ENCODE measurements at places on chromosomes 11 and 22.

- DNase-seq, result no peak
Measured at GRCh38 chr22:26970809-26971394, 313.5 kb downstream of the MIAT start.

DNA sequence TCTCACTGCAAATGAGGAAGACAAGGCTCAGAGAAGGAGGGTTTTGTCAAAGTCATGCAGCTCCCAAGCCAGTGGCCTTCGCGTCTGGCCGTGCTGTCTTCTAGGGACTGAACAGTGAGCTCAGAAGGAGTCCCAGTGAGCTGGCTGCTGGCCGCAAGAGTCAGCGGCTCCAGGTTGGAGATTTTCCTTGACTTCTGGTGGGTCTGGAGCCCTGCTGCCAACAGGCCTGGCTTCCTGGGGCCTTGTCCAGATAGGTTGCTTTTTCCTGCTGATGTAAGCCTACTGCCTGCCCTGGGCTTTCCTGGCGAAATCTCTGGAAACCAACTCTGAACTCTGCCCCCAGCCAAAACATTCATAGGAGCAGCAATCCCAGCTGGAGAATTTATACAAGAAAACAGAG lies 272.7 kb upstream of the CADM1 start:
- DNase-seq, result no peak

- DNase-seq, result no peak
Measured at GRCh38 chr11:16890442-16890841, 123.8 kb downstream of the PLEKHA7 start.

DNA sequence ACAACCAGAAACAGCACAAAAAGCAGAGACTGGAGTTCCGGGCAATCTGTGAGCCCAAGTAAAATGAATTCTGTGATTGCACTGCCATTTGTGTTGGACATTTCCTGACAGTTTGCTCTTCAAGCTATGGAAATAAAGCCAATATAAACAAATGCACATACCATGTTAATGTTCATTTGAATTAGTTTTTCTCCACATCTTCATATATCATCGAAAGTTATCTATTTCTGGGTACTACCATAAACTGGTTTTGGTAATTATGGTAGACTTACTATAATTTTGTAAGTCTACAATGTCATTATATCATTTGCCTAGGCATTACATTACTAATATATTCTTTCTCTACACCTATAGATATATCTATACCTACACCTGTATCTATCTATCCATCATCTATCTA lies at the start of gene OR5M11:
TSS of gene OR5M11 (minus strand) at position 101 of the 400 bp plus-strand sequence. CDS start at position 101, 0 bp downstream.
- DNase-seq, result no peak

DNA sequence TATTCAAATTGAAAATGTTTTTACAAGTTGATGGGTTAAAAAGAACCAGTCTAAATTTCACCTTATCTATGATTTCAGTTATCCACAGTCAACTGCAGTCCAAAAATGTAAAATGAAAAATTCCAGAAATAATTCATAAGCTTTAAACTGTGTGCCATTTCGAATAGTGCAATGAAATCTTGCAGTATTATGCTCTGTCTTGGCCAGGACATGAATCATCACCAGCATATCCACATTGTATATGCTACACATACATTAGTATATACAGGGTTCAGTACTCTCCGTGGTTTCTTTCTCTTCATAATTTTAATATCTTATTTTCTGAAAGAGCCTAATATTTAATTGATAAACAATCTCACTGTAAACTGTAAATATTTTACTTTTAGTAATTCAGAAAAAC lies 45.9 kb downstream of the ARHGAP32 start:
- DNase-seq, result no peak

DNA sequence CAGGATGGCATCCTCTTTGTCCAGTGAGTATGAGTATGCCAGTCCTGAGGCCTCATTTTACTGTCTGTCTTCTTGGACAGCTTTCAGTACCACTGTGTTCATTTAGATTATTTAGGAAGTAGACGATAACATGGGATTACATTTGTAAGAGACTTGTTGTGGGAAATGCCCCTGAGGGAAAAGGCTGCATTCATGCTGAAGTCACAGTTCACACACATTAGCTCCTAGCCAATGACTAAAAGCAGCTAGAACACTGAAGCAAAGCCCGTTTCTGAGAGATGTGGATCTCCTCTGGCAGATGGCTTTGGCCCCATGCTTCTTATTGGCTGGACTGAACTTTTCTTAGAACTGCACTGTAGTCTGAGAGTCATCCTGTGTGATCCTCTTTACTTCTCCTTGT lies 242.4 kb downstream of the FAM76B start:
- no peak for DNase-seq

DNA sequence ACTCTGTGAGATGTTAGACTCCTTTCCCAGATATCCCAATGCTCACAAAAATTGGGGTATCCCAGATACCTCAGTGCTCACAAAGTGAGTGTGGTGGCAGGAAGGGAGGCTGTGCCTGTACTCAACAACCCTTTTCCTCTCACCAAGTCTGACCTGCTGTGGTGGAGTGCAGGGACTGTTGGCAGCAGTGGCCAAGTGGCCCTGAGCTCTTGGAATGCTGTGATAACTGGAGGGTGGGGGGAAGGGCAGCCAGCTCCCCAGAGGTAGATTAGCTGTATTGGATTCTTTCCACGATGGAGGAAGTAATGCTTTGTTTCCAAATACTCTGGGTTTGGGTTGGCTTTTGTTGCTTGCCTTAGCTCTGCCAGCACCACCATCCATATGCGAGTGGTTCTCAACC lies 46.0 kb upstream of the OR9Q1 start:
- DNase-seq, result no peak

GRCh38 chr11:37963440-37963839 lies 1365.4 kb upstream of the RAG2 start:
- no peak for DNase-seq

GRCh38 chr11:115129473-115130289 lies 374.5 kb downstream of the CADM1 start:
- DNase-seq, result no peak

DNA sequence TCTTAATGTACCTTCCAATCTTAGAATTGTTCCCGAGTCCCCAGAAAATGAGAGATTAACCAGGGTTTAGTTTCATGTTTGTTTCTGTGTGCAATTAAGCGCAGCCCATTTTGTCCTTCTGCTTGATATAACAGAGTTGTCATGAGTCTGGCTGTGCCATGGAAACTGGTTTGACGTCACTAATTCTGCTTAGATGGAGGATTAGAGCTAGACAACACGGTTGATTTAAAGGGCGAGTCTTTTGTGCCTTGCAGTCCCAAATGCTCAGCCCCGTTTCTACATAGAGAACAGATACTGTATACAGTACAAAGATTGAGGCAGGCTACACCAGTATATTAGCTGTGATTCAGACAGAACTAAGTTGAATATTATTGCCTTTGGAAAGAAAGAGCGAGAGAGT lies 45.5 kb upstream of the ALKBH3 start:
- DNase-seq, result no peak

- no peak for DNase-seq
Measured at GRCh38 chr11:119743006-119743405, 14.0 kb upstream of the NECTIN1 start.

DNA sequence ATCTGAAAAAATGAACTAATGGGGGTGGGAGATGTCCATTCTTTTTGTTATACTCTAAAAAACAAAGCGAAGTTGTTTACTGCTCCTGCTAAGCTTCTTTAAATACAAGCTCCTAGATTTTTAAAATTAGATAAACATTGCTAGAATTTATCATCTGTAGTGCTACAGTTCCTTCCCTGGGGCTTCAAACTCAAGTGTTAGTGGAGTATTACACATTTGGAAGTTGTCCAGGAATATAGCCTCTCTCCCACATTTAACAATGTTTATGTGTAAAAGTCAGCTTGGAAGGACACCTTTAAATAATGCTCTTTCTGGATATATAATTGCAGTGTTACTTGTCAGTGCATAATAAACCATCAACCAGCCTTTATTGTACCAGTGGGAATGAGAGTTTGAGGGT lies 155.5 kb downstream of the SPON1 start:
- no peak for DNase-seq

DNA sequence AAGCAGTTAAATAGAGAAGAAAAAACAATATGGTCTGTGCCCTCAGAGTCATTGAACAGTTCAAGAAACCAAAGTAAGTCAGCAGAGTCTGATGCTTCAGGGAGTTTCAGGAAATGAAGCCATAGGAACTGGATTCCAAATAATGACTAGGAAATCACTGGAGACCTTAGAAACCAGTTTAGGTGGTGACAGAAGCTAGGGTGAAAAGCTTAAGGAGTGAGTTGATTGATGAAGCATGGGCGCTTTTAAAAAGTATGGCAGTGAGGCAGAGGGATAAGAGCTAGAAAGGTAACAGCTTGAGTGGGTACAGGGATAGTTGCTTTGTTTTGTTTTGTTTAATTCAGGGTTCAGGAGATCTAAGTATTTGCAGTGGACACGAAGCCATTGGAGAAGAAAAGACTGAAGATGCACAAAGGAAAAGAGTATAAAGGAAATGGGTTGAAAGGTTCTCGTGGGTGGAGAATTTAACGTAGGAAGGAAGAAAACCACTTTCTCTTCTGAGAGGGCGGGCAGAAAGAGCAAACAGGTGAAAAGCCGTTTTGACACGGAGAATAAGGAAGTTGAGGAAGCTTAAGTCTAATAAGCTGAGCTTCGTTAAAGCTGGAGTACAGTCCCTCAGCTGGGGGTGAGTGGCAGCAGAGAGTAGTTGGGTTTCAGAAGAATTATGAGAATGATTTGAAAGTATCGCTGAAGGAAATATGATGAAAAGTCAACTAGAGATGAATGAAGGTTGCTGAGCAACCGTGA lies 14.8 kb downstream of the SGSM3 start:
- peak; percentile 30 for DNase-seq

DNA sequence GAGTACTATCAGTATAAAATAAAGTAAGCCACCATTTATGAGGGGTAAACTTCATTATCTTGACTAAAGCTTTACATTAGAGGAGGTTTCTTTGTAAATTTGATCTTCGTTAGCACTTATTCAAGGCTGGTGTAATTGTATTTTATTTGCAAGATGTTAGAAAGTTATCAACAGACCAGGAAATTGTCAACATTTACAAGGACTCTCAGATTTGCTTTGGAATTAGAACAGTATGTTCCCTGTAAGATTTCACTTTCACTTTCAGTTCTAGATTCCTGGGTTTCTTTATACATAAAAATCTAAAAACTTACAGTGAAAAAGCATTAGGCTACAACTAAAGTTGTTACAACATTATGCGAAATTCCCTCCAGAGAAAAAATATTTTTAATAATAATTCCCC lies 4.6 kb upstream of the BIRC3 start:
- no peak for DNase-seq
